ENCODE measurements at places on chromosomes 2 and 18.
A peak's percentile ranks its signal among the peaks of the same experiment; 100 is the strongest.

DNA sequence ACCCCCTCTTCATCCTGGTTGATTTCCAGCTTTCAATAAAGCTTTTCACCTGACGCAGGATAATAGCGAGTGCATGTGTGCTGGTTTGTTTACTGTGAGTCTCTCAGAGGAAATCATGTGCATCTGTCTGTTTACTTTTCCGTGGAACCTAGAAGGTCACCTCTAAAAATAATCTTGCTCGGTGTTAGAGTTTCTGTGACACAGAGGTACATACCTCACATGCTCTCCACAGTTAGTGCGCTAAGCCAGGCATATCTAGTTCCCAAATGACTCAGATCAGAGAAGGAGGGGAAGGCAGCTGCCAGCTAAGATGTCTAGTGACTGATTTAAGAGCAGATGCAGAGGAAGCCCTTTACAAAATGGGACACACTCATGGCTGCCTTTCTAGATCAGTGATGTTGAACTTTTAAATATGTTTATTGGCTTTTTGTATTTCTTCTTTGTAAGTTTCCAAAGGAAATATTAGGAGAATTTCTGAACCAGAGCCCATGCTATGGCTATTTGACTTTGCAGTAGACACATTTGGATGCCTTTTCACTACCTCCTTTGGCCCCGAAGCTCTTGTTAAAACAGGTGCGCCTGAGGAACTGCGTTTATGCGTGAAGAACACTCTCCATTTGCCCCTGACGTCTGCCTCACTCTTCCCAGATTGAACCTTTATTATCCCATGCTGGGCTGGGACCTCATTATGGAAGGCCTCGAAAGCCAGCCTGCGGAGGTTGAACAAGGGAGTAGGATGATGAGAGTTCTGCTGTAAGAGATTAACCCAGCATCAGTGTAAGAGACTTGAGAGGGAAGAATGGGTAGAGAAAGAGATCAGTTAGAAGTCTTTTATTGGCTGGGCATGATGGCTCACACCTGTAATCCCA is 145.6 kb downstream of the FAM161A start:
- peak; percentile 60 for DNase-seq

DNA sequence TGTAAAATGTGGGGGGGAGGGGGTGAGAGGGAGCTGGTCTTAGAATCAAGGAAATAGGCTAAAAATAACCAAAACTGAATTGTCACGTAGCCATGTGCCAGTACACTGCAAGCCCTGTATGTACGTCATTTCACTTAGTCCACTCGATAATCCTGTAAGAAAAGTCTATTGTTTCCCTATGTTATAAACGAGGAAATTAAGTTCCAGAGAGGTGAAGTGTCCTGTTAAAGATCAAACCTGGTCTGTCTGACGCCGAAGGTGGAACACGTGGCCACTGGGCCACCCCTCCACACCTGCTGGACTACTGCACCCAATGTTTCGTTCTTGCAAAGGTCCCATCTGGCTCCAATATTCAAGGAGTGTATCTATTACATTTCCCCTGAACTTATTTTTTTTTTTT is 29.6 kb downstream of the TFCP2L1 start:
- DNase-seq = no peak

DNA sequence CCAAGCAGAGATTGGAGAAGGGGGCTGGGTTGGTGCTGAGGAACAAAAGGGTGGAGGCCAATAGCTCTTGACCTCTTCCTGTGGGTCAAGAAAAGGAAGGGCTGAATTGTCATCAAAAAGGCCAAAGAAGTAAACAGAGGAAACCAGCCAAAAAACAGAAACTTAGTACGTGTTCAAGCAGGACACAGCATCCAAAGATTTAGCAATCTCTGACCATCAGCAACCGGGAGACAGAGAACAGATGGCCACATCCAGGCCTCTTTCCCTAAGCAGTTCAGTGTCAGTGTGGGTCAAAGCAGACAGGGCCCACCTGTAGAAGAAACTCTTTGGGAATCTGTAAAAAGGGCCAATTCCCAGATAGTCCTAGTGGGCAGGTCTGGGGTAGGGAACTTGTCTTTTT is 2.9 kb downstream of the DNPEP start:
- peak; percentile 37 for DNase-seq

DNA sequence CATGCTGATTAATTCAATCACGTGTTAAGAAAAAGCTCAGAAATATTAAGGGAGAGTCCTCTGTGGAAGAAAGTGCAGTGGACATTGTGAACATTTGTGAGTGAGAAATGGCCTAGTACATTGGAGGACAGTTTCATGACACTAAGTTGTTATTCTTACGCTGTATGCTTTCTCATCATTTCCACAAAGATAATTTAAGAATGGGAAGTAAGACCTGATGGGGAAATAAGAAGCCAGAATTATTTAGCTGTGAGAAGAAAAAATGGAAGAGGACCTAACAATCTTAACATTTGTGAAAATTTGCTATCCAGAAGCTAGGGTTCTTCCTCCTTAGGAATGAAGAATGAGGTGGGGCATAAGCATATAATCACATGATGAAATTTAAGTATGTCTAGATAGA is 15.2 kb upstream of the RAPH1 start:
- no peak for DNase-seq

DNA sequence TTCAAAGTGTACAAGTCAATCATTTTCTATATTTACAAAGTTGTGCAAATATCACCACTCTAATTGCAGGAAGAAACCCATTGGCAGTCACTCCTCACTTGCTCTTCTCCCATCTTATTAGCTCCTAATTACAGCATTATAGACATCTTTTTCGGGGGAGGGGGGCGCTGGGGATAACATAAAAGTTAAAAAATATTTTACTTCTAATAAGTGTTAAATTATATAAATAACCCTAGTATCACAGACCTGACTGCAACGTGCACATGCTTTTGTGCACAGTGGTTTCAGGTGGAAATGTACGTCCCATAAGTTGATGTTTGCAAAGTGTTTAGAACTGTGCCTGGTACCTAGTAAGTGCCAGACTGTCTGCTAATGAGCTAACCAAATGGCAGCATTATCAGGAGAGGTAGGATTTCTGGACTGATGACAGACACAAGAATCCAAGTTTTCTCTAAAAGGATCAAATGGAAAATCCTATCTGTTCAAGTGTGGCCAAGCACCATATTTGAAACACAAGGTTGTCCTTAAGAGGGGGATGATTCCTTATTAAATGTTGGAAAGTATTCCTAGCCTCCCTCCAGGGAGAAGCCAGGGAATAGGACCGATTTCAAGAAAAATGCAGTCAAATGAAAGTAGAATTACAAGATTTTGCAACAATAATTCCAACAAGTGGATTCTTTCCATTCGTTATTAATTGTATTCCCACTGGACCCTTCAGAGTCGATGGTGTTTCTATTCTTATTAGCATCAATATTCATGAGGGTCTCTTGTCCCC is 70.0 kb downstream of the ACKR3 start:
- DNase-seq = no peak

GRCh38 chr2:28583899-28584553 is 88.2 kb downstream of the PLB1 start:
- peak; percentile 87 for DNase-seq

- DNase-seq = no peak
Observed at GRCh38 chr2:37992601-37993000, 67.5 kb downstream of the RMDN2 start.

- DNase-seq = no peak
Observed at GRCh38 chr2:173775440-173775839, 189.7 kb downstream of the SP3 start.

DNA sequence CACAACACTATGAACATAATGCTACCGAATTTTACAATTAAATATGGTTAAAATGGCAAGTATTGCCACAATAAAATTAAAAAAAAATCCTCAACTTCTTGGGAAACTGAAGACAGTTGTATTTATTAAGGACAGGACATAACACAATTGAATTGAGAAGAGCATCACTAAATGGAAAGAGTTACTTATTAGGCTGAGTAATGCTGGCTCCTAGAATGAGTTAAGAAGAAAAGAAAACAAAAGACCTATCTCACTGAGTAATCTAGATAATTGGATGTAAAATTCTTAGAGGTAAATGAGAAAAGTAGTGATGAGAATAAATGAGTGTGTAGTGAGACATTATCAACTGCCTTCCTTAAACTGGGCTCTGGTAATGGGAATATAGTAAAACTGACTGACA is 121.7 kb downstream of the FSIP2 start:
- no peak for DNase-seq

GRCh38 chr2:37563375-37564015 is 107.9 kb downstream of the CDC42EP3 start:
- no peak for DNase-seq

DNA sequence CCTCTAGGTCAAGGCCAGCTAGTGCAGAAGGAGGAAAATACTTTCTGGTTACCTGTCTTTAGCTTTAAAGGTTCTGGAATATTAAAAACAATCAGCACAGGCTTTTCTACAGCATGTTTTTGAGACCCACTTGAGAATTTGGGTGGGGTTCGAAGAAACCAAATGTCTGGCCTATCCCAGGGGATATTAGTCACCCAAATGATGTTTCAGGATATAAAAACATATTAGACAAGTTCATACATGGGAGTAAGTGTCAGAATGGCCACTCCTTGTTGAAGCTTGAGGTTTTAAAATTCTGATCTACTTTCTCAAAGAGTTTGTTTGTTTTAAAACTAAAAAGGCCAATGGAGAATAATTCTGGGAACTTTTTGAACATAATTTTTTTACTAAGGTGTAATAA is 158.6 kb upstream of the DLX2 start:
- no peak for DNase-seq
